Suppressor macrophage (primary cell): ENCODE measurements at places on chromosomes 16 and 17.

DNA sequence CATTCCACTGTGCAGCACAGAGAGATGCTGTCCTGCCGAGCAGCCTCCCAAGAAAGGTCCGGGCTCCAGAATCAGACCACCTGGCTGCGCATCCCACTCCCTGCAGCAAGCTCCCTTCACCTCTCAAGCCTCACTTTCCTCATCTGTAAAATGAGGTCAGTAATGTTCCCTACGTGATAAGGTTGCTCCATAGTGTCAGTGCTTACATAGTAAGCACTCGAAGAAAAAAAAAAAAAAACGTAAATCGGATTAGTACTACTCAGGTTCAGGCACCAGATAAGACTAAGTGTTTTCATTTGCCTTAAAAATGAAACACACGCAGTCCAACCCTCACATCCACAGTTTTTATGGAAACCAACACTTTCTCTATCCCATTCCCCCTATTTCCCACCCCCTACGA is 76.7 kb downstream of the CCT6B start:
- no peak for DNase-seq

DNA sequence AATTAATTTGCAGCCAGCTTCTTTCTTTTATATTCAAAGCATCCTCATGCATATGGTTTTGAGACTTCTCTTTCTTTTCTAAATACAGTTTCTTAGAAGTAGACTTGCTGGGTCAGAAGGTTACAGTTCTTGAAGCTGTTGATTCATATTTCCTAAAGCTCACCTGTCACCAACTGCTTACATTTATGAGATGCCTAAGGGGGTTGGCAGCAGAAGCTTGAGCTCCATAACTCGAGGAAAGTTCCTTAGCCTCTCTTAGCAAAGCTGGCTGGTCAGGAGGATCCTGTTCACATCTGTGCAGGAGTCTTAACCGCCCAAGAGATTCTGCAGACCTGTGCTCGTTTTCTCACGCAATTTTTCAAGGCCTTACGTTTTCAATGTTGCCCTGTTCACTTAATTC is 218.8 kb downstream of the SNX29 start:
- no peak for DNase-seq

DNA sequence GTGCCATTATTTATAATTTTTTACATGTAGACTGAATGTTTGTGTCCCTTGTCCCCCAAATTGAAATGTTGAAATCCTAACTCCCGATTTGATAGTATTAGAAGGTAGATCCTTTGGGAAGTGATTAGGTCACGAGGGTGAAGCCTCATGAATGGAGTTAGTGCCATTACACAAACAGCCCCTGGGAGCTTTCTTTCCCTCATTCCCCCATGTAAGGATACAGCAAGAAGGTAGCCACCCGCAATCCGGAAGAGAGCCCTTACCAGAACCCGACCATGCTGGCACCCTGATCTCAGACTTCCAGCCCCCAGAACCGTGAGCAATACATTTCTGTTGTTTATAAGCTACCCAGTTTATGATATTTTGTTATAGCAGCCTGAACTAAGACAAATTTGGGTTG is 143.2 kb downstream of the NPIPB5 start:
- DNase-seq: no peak

DNA sequence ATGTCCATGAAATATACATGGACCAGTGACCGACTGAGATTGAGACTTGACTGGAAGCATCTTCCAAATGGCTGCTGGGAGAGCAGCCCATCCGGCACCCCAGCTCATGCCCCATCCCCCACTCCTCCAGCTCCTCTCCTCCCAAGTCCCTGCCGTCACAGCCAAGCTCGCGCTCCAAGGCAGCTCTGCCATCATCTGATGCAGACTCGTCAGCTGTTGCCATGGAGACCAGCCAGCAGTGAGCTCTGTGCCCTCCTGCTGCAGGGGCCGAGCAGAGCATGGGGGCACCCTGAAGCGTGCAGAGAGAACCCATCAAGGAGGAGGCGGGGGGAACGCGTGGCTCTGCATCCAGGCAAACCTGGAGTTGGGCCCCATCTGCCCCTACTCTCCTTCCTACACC is 74.5 kb upstream of the TNRC6C start:
- DNase-seq: no peak

GRCh38 chr17:39636587-39636926 is 387 bp upstream of the STARD3 start:
- DNase-seq: no peak

GRCh38 chr16:47567321-47567720 is 106.2 kb downstream of the PHKB start:
- DNase-seq: peak; percentile 23

DNA sequence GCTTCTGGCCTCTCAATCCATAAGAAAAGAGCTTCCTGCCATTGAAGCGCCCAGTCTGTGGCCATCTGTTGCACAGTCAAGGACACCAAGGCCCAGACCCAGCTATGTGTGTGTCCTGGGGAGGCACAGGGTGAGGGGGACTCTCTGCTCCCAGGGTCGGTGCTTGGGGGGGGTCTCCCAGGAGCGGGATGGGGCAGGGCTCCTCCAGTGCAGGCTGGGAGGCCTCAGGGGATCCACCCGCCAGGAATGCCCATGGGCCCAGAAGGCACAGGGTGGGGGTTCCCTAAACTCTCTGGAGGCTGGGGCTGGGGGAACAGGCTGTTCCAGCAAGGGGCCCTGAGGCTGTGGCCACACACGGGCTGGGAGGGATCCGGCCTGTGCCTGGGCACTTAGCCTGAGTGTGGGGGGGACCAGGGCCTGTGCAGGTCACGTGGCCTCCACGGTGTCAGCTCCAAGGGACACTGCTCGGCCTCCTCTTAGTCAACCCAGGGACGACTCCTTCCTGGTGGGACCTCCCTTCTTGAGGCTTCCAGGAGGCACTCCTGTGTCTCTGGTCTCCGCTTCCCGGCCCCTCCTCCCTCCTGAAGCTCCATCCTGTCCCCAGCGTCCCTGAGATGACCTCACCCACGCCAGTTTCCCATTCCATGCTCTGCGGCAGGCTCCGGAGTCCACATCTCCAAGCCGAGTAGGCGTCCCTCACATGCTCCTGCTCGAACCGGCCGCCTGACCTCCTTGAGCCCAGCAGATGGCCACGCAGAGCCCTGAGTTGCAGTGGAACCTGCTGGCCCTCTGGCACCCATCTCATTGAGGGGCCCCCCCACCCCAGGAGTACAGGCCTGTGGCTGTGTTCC is 23.1 kb upstream of the BAHCC1 start:
- peak; percentile 51 for DNase-seq

DNA sequence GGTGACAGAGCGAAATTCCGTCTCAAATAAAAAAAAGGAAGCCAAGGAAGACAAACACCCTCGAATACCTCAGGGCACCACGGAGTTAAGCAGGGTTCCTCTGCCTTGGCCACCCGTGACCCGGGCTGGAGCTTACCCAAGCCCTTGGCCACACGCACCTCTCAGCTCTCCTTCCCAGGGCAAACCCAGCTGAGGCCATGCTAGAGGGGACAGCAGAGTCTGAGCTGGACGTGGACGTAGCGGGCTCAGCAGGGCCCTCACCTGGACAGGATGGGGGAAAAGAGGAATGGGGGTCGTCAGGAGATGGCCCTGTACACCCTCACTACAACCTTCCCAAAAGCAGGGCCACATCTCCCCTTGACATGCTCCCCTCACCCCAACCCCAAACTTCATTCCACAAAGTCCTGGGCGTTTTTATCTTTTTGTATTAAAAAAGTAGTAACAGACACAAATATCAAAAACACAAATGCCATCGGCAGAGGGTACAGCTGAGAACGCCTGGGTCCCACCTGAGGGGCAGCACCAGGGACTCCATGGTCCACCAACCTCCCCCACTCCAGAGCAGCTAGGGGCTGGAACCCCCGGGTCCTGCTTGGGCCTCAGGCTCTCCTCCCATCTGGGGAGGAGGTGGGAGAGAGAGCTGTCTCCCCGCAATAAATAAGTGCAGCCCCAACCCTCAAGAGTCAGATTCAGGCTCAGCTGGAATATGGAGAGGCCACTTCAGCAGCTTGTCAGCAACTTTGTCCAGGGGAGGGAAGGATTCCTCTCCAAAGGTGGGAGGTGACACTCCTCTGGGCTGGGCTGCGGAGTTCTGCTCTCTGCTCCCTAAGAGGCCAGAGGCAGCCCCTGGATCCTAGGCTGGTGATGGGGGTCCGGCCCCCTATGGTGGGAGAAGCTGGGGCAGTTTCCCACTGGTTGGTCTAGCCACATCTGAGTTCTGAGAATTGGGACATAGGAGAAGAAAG is 11.9 kb downstream of the PER1 start:
- DNase-seq: peak; percentile 78

DNA sequence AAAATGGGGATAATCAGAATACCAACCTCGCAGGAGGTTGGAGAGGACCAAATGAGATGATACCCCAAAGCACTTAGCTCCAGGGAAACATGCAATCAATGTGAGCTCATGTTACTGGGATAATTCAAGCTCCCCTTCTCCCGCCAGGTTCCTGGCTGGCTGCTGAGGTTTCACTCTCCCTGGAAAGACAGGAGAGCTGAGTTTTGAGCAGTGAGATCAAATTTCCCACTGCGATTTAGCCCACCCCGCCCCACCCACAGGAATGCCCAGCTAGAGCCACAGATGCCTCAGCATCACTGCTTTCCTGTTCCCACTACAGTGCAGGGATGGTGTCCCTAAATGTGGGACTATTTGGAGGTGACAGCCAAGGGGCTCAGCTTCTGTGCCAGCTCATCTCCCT is 56.7 kb downstream of the ZNF423 start:
- no peak for DNase-seq

DNA sequence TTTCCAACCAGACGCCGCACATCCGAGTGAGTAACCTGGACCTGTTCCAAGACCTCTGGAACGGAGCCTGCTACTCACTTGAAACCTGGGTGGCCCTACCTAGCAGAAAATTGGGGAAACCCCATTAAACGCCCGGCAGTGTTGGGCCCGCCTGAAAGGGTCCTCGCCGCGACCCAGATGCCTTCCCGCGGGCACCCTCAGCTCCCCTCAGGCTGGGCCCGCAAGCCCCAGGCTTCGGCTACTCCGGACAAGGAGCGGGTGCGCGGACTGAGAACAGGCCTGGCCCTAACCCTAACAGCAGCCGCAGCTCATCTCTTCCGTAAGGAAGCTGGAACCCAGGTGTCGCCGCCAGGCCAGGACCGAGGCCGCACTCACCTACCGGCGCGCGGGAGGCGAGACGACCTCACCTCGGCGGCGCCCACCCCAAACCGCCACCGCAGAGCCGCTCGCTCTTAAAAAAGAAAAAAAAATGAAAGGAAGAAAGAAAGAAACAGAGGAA is 344 bp downstream of the PSME3IP1 start:
- peak; percentile 37 for DNase-seq

- DNase-seq: peak; percentile 87
Observed at GRCh38 chr17:59277031-59277430, 54.4 kb upstream of the YPEL2 start.

DNA sequence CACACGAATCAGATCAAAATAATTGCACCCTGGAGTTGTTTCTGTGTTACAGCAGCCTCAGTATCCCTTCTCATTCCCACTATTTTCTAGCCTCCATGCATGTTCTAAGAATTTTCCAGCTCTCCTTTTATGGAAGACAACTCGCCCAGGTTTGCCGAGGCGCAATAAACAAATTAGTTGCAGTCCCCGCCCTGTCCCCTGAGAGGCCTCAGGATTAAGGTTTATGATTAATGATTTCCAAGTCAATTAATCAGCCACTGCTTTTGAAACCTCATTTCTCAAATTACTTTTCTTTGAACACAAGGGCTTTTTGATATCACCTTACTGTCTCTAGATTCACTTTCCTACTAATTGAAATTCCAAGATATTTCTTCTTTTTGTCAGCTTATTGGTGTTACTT is 138.3 kb upstream of the HSBP1 start:
- no peak for DNase-seq

- DNase-seq: no peak
Observed at GRCh38 chr16:68646953-68647659, 2.0 kb downstream of the CDH3 start.

- DNase-seq: peak; percentile 52
Observed at GRCh38 chr16:53053967-53054669, 673 bp upstream of the CHD9 start.

- no peak for DNase-seq
Observed at GRCh38 chr17:27247958-27248342, 46.0 kb upstream of the WSB1 start.

DNA sequence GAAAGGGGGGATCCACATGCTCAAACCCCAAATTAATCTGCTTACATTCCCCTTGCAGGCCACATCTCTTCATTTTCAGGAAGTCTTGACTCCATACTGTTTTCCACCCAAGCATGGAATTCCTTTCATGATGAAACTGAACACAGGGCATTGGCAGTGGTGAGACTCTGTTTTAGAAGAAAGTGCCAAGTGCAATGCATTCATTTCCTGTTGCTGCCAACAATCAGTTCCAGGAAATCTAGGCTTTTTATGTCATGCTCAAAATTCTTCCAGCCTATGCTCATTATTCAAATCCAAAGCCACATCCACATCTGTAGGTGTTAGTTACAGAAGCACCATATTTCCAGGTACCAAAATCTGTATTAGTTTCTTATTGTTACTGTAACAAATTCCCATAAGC is 4.1 kb downstream of the CCL2 start:
- DNase-seq: no peak

- no peak for DNase-seq
Observed at GRCh38 chr16:78399384-78399783, 299.9 kb downstream of the WWOX start.

DNA sequence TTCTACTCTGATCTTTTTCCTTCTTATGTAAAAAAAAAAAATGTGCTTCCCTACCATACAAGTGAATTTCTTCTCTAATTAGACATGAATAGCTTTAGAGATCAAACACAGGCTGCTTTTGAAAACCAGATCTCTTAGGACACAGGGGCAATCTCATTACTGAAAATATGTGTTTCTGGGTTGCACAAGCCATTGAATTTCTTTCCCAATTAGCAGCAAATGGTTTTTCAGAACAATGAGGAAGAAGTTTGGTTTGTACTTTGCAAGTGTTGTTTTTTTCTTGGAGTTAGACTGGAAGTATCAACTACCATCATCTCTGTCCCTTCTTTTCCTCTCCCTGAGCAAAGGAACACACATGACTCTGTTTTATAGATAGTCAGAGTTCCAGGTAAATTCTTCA is 5.6 kb upstream of the ANKS4B start:
- DNase-seq: no peak

- no peak for DNase-seq
Observed at GRCh38 chr16:47887496-47887895, 268.3 kb downstream of the ABCC12 start.
